Fibroblast of skin of scalp (primary cell): ENCODE measurements at places on chromosomes 5 and 9.
A peak's percentile ranks its signal among the peaks of the same experiment; 100 is the strongest.

- no peak for DNase-seq
These were observed 232.8 kb downstream of the DOCK8 start for GRCh38 chr9:447230-448025.

- DNase-seq, result no peak
These were observed 196.5 kb upstream of the EFNA5 start for GRCh38 chr5:107867266-107867665.

DNA sequence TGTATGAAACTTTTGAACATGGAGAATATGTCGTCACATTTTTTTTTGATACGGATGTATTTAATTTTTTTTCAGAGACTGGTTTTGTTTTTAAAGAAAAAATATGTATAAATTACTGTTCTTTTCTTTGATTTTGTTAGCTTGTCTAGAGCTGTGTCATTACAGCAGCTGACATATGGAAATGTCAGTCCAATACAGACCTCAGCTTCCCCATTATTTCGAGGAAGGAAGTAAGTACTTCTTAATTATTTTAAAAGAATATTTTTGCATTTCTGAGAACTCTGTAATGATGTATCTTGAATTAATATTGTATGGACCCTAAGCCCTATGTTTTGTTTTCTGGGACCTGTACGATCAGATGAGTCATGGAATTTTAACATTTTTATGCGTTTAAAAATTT is 7.6 kb downstream of the TENT2 start:
- no peak for DNase-seq

- DNase-seq, result no peak
These were observed 103.6 kb downstream of the MLLT3 start for GRCh38 chr9:20518737-20519136.

DNA sequence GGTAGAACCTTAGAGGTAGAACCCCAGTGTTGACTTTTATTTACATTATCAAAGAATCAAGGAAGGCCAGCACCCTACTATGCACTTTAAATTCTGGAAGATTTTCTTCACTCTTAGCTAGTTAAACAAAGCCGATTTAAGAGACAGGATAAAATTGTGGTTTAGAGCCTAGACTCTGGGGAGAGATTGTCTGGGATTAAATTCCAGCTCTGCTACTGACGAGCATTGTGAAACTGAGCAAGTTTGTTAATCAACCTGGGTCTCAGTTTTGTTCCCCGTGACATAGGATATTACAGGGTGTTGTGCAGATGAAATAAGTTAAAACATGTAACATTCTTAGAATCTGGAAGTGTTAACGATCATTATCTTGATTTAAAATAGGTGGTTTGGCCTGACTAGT is 83.5 kb downstream of the FEM1C start:
- peak; percentile 24 for DNase-seq
